ENCODE measurements at places on chromosomes 11 and 22.

DNA sequence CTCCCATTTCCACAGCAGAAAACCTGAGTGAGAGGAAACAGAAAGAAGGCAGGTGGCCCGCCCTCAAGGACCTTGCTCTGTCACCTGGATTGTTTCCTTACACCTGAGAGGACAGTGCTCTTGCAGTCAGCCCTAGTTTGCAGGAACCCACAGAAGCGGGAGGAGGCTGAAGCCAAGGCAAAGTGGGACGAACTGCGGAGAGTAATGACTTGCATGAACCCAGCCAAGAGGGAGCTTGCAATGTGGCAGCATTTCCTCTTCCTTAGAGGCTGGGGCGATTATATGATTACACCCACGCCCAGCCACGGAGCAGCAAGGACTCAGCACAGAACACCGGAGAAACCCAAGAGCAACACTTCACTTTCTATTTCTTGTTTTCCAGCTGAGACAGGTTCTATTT, 102.6 kb downstream of the SPON1 start:
- peak; percentile 1 for DNase-seq

- DNase-seq = no peak
Observed at GRCh38 chr11:123166071-123166559, 28.9 kb downstream of the CLMP start.

DNA sequence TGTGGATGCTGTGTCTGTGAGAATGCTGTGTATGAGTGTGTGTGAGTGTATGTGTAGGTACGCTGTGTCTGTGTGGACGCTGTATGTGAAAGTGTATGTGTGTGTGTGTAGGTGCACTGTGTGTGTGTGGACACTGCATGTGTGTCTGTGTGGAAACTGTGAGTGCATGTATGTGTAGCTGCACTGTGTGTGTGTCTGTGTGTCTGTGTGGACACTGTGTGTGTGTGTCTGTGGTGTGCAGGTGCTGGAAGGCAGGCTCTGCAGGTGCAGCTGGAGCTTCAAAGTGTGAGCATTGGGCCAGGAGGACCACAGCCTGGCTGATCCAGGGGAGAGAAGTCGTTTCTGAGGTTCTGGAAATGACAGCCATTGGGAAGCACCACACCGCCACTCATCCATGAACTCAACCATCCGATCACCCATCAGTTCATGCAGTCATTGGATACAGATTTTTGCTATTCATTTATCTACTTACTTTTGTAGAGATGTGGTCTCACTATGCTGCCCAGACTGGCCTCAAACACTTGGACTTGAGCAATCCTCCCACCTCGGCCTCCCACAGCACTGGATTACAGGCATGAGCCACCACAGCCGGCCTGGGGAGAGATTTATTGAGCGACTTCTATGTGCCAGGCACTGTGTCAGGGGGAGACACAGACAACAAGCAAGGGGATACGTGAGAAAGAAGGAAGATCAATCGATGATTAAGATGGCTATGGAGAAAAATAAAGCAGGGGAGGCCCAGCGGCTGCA, 9.6 kb downstream of the TRPM5 start:
- no peak for DNase-seq

- no peak for DNase-seq
Observed at GRCh38 chr11:114366331-114367243, 33.7 kb downstream of the C11orf71 start.

DNA sequence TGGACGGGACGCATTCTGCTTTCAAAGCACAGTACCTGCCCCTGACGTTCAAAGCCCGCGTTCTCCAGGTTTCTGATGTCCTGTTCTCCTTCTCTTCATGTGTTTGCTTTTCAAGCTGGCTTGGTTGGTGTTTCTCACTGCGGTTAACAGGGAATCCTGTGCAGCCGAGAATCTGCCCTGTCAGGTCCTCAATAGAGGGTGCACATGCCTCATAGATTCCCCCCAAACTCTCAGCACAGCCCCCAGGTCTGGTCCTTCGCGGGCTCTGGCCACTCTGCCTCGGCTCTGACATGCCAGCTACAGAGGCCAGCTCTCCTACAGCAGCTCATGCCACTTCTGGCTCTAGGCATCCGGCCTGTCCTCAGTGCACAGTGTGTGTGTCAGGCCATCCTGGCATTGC, 1343.8 kb downstream of the TBC1D22A start:
- DNase-seq = no peak

- no peak for DNase-seq
Observed at GRCh38 chr11:120160436-120160835, 22.5 kb upstream of the TRIM29 start.

DNA sequence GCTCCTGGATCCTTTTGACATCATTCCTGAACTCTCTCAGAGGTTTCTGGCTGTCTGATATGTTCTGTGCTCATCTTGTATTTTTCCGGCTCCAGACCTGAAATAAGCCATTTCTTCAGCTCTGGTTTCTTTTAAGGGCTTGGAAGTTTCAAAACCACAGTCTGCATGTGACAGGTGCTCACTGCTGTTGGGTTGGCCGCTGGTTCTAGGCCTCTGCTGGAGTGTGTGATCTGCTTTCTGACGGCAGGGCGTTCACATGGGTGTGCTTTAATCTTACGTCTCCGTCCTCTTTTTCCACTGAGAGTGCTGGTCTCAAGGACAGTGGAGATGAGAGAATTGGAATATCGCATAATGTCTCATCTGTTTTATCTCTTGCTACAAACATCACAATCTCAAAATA, 10.3 kb downstream of the ZBED4 start:
- no peak for DNase-seq

GRCh38 chr22:42969348-42969975, 45.5 kb downstream of the PACSIN2 start:
- DNase-seq = no peak

DNA sequence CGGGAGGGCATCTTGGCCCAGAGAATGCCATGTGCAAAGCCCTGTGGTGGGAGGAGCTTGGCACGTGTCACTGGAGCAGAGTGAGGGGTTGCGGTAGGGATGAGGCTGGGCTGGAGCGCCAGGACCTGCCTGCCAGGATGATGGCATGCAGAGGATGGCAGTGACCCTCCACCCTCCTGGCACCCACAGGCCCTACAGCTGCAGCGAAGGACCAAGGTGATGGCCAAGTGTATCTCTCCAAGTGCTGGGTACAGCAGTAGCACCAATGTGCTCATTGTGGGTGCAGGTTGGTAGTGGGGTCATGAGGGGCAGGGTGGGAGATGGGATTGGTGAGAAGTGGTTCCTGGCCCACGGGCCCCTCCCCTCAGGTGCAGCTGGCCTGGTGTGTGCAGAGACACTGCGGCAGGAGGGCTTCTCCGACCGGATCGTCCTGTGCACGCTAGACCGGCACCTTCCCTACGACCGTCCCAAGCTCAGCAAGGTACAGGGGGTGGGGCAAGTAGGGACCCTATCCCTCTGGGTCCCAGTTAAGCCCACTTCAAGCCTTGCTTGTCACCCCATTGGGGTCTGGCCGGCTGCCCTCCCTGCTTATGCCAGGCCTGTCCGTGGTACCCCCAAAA, 7.4 kb downstream of the AIFM3 start:
- DNase-seq = no peak

GRCh38 chr11:111018566-111018965, 227.0 kb upstream of the POU2AF2 start:
- DNase-seq = no peak

Measured in stimulated activated CD4-positive, alpha-beta T cell treated with anti-CD3 and anti-CD28 coated beads, TNF-alpha, amount 100 ng/mL, for 48 hours (primary cell).